ENCODE measurements at places on chromosomes 1 and 21.
A peak's percentile ranks its signal among the peaks of the same experiment; 100 is the strongest.

- DNase-seq = no peak
Measured at GRCh38 chr1:220451532-220451931, 76.4 kb upstream of the MARK1 start.

DNA sequence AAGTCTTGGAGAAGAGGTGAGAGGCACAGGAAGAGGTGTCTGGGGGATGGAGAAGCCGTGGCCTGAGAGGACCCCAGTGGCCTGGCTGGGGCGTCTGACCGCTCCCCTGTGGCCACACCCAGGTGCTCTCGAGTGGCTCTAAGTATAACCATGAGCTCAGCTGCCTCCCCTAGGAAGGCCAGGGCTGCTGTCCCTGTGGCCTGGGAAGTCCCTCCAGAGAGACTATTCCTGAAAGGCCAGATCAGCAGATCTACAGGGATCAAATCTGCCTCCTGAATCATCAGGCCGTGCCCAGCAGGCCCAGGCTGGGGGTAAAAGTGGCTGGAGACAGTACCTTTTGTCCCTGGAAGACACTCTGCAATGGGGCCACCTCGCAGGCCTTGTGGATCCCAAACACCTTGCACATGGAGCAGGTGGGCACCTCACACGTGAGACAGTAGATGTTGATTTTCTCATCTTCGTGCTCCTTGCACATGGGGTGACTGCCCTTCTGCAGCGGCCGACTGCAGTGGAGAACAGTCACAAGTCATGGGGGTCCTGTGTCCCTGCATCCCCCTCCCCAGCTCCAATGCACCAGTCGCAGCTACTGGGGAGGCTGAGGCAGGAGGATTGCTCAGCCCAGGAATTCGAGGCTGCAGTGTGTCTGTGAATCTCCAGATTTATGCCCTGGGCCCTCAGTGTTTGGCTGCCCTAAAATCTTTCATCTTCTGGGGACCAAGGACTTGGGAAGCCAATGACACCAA, 6.4 kb downstream of the TRIM63 start:
- no peak for DNase-seq

DNA sequence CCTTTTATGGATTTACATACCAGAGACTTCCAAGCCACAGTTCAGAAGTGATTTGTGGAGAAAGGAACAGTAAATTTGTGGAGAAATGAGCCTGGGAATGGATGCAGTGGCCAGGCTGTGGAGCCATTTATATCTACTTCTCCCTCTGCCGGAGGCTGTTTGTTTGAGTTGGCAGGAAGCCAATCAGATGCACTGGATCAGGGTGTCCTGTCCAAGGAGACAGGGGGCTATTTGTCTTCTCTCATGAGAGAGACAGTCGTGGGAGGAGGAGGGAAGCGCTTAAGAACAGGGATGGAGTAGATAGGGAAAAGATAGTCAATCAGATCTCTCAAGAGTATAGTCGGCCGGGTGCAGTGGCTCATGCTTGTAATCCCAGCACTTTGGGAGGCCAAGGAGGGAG, 2.8 kb upstream of the HAPLN2 start:
- peak; percentile 70 for DNase-seq

- no peak for DNase-seq
Measured at GRCh38 chr1:203349166-203349565, 1.8 kb downstream of the FMOD start.

- DNase-seq = no peak
Measured at GRCh38 chr1:35030338-35030737, 1.4 kb downstream of the ZMYM6 start.

DNA sequence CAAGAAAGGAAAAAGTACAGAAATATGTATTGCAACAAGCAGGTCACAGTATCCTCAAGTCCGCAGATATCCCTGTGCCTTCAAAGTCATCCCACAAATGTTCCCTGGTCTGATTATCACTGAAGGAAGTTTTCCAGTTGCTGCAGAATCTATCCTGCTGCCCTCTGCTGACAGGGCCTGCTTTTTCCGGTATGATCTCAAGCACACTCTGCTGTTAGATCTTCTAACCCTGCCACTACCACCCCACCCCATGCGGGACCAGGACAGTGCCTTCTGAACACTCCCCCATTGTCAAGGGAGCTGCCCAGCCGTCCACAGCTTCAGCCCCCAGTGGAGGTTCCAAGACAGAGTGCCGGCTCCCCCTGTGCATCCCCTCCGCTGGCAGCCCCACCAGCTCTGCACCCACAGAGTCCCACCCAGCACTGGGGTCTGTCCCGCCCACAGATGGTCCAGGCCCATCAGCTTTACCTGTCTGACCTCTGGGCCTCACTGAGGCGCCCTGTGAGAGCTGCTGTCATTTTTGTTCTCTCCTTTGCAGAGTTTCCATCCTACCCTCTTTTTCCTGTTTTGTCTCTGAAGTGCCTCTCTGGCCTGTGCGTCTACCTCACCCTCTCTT, 27.9 kb downstream of the FAM163A start:
- no peak for DNase-seq

GRCh38 chr1:16905110-16905867, 9.5 kb downstream of the RNU1-2 start:
- peak; percentile 81 for DNase-seq

GRCh38 chr21:45877821-45878469, 103.6 kb upstream of the COL6A1 start:
- DNase-seq = no peak

DNA sequence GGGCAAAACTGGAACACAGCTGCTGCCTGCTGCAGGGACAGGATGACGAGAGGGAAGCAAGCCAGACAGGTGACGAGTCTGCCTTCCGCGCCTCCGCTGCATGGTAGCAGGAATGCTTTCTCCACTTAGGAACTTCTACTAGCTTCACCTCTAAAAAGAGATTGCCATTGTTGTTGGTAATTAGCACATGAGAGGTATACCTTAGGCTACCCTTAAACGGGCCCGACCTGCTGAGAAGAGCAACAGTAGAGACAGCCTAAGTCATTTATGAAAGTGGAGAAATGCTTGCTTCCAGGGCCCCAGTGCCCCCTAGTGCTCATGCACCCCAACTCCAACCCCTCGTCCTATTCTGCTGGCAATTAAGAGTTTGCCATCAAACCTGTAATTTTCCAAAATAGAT, 96.9 kb upstream of the AKT3 start:
- peak; percentile 73 for DNase-seq

- DNase-seq = no peak
Measured at GRCh38 chr21:42820616-42821465, 58.5 kb downstream of the WDR4 start.

DNA sequence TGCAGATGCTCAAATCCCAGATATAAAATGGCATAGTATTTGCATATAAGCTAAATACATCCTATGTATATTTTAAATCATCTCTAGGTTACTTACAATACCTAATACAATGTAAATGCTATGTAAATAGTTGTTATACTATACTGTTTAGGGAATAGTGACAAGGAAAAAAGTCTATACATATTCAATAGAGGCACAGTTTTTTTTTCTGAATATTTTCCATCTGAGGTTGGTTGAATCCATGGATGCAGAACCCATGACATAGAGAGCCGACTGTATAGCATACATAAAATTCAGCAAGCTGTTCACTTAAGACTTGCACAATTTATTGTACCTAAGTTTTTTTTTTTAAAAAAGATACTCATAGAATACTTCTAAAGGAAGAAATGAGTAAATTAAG, 6.5 kb downstream of the TAF13 start:
- no peak for DNase-seq

DNA sequence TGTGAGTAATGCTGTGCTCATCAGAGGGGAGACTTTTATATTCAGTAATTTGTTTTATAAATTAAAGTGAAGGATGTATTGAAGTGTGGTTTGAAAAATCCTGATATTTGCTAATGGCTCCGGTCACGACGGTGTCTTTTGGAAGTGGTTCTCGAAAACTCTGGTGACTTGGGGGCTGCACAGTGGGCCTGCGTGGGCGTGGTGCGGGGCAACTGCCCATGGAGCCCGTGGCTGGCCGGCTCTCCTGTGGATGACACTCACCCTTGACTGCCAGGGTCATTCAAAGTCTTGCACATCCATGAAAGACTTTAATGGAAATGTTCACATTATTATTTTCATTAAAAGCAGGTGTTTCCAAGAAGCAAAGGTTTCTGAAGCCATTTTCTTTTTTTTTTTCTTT, 7.7 kb downstream of the FAAP20 start:
- no peak for DNase-seq

DNA sequence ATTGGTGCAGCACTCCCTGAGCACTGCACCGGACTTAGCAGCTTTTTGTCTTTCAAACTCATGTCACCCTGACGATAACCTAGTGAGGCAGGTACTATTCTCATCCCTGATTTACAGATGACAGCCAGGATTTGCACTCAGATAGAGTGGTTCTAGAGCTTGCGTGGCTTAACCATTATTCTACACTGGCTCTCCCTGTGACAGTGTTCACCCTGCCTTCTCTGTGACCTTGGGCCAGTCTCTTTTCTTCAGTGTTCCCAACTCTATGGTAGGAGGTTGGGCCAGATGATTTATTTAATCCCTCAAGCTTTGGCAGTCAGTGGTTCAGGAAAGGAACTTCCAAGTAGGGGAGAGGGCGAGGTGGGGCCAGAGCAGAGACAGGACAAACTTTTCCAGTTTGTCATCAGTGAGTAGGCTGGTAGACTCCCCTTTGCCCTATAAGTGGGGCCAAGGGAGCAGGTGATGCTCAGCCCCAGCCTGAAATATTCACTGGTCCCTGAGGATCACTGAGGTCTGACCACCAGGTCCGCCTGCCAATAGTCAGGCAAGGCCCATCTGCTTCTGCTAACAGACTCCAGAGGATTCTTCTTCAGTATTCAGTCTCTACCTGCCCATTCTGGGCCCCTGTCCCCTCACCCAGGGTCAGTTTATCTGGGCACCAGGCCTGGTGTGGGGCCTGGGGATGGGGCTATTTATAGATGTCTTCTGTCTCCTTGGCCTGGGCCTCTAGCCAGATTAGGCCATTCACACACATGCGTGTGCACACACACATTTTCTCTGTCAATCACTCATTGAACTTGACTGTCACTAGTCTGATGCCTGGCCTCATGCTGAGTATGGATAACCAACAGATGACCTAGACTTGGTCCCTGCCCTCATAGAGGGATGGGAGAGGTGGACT, 8.8 kb upstream of the FABP3 start:
- DNase-seq = peak; percentile 76

DNA sequence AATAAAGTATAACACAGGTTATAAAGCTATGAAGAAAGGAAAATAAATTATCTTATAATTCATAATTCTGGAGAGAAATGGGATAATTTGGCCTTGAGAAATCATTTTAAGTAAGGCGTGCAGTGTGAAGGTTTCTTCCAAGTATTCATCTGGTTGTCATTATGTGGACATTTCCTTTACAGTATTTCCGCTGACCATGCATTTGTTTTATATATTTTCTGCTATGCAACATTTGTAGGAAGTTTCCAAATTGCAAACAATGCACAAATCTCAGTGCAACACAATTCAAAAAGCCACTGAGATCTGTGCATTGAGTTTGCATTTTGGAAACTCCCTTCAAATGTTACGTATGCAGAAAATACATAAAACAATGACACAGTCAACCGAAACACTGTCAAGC, 17.8 kb downstream of the ZNF670 start:
- no peak for DNase-seq

DNA sequence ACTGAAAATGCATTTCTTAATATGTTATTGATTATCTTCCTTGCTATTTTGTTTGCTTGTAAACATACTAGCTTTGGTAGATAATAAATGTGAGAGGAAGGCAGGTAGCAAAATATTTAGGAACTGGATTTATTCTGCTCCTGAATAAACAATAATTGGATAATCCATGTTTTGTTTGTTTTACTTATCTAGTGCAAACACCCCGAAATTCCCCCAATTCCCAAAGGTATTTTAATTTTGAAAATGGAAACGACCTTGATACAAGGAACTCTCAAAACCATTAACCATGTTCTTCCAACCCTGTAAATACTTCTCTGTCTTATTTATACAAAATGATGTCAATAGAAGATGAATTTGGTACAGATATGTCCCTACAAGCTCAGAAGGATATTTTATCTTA, 3.0 kb downstream of the USH2A start:
- no peak for DNase-seq

DNA sequence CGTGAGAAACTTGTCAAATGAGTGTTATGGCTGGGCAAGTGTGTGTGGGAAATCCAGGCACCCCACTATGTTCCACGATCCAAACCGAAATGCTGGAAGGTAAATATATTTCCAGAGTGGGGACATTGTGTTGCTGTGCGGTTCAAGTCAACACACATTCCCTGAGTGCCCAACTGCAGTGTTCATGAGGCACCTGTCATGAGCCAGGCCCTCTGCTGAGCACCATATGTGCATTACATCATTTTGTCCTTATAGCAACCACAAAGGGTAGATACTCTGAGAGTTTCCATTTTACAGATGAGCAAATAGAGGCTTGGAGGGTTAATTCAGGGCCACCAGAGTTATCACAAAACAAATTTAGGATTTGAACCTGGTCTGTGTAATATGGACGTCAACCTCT, 59.9 kb upstream of the SOD1 start:
- no peak for DNase-seq

All from WERI-Rb-1 (cell line).